ENCODE measurements at places on chromosomes 12 and 14.

- ATAC-seq = no peak
These were observed 80.2 kb downstream of the ELK3 start for GRCh38 chr12:96274331-96274730.

- ATAC-seq = no peak
These were observed 17.9 kb downstream of the SIVA1 start for GRCh38 chr14:104770851-104771272.

DNA sequence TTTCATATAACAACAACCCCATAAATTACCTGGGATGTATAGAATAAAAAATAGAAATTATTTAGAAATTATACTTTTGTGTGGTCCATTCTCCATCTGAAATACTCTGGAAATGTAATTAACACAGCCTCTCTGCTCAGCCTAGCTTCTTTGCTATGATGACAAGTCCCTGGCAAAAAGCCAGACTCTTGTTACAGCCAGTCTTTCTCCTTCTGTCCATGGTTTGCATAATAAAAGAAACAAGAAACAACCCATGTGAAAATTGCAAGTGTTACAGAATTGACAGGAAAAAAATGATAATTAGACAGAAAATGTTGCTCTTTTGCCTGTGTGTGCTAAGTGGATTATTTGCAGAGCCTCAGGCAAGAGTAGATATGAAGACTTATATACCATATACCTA lies 61.3 kb downstream of the C12orf50 start:
- no peak for ATAC-seq

- peak; percentile 41 for ATAC-seq
These were observed 44.4 kb downstream of the ANO6 start for GRCh38 chr12:45260104-45260815.

DNA sequence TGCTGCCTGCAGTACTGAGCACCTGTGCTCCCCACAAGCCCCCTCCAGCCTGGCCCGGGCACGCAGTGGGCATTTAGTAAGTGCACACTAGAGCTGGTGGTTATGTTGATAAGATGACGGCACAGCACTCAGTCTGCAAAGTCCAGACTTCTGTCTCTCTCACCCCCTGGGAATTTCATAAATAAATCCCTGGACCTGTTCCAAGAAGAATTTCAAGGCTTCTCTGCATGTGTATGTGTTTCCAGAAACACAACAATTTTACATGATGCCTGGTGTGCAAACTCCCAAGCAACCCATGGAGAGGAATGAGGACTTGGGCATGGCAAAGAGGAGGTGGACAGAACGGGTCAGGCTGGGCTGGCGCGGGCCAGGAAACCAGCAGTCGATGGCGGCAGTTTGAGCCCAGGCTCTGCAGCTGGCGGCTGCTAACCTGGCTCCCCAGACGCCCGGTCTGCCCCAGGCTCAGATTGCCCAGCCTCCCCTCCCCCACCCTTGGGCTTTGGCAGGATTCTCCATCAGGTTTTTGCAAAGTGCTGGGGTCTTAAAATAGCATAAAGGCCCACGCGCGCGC lies 10.4 kb upstream of the ACVR1B start:
- peak; percentile 5 for ATAC-seq

DNA sequence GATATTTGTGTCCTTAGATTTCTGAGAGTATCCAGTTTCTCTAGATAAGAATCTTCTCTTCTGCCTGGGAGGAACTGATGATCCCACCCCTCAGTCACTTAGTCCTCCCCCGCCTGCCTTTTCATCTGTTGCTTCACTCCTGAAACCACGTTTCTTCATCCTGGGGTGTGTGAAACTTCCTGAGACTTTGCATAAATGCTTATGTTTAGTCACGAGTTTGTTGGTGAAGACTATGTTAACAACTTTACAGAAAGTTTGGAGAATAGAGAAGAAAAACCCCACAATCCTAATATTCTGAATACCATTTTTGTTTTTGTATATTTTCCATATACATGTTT lies 33.2 kb downstream of the MARK3 start:
- no peak for ATAC-seq

DNA sequence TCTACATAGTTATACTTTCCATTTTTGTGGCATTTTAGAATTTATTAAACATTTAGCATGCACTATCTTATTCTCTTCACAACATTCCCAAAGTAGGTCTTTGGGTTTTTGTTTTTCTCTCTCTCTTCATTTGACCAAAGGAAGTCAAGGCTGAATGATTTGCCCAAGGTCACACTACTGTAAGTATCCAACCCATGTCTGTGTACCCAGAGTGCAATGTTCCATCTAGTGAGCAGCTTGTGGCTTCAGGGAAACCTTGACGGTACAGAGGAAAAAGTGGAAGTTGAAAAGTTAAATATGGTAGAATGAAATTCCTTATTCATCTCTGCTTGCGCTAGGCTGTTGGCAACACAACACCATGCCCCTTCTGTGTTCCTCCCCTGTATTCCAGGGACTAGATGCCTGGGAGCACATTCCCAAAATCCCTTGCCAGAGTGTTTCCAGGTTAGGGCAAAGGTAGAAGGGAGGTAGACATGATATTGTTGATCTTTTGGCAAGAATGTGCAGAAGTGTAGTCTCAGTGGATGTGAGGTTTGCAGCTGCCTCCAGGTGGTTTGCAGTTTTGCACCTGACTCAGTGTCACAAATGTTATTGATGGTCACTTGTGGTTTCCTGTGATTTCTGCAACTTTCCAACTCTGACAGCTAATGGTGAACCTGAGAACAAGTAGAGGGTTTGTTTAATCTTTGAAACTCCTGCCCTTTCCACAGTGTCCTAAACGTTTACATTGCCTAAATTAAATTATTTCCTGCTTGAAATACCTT lies 196.7 kb downstream of the RMST start:
- ATAC-seq = no peak

GRCh38 chr14:66485029-66485428 lies 1.1 kb upstream of the CCDC196 start:
- ATAC-seq = no peak

DNA sequence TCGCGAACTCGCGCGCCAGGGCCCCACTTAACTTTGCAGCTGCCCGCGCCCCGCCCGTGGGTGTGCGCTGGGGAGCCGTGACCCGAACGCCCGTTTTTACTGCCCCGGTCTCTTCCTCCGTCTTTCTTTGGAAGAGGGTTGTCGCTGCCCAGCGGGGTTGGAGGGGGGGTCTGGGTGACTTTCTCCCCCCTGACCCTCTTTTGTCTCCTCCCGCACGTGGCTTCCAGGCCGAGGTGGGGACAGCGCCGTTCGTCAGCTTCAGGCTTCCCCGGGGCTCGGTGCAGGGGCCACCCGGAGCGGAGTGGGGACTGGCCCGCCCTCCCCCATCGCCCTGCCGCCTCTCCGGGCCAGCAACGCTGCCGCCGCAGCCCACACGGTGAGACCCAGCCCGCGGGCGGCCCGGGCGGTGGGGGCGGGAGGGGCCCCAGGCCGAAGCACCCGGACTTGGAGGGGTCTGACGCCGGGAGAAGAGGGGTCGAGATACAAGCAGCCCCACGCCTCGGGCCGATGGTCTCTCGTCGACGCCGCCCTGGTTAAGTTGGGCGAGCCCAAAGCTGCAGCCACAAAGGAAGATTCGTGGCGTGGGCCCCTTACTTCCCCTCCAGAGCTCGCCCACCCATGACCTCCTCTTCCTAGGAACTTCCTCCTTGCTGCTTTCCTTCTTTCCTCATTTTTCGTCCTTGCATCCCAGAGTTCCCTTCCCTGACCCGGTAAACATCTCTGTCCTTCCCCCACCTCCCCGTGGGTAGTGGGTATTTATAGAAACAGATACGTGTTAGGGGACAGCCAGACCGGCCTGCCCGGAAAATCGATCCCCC lies 1.2 kb downstream of the DYRK2 start:
- peak; percentile 12 for ATAC-seq

DNA sequence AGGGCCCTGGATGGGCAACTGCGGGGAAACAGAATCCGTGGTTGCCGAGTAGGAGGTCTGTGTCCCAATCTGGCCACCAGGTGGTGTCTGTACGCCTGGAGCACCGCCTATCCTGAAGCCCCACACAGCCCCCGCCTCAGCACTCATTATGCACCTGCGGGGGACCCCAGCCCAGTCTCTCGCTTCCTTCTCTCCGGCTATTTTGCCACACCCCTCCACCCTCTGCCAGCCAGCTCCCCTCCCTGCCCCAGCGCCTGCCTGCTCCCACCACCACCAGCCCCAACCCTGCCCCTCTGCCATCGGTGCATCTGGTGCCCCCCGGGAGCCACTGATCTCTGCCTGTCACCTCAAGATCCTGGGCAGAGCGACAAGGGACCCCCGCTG lies 2.2 kb upstream of the NXPH4 start:
- ATAC-seq = peak; percentile 25

DNA sequence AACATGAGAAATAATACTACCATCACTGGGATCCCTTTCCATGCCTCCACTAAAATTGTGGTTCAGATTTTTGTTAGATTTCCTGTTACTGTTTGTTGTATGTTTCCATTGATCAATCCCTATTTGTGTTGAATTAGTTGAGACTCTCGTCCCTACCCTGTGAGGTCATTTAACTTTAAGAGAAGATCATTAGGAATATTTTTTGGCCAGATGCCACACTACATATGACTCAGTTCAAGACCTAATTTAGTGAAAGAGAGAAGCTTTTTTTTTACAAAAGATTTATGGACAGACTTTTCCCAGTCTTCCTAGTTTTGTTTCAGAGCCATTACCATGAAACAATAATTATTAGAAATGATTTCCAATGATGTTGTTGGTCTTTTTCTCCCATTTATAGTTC lies 35.5 kb downstream of the CPSF6 start:
- ATAC-seq = no peak

DNA sequence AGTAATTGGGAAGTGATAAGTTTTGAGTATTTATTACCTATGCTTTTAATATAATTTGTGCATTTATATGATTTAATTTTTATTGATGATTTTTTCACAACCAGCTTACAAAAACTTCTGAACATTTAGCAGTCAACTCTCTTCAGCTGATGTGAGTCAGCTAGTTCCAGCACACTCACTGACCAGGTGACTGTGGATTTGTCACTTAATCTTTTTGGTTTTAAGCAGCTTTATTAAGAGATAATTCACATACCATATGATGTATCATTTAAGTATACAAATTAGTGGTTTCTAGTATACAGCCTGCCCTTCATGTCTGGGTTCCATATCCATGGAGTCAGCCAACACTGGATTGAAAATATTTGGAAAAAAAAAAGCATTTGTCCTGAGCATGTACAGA lies 103.5 kb downstream of the SYNE2 start:
- peak; percentile 75 for ATAC-seq

DNA sequence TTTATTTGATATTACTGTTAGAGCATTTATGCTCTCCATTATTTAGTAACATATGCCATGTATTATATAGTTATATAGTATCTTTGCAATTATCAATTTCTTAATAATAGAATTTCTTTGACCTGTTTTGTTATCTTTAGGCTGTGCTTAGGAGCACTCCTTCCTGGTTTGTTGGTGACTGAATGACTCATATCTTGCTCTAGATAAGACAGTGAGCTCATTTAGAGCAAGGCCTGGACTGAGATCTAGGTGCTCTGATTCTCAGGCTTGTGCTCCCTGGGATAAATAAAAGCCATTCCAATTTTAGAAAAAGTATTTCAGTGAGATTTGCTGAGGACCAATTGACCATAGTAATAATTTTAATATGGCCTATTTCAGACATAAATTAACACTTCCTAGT lies 951.2 kb downstream of the FLRT2 start:
- ATAC-seq = no peak

- ATAC-seq = no peak
These were observed 1170.7 kb downstream of the BCL11B start for GRCh38 chr14:98101323-98101722.

DNA sequence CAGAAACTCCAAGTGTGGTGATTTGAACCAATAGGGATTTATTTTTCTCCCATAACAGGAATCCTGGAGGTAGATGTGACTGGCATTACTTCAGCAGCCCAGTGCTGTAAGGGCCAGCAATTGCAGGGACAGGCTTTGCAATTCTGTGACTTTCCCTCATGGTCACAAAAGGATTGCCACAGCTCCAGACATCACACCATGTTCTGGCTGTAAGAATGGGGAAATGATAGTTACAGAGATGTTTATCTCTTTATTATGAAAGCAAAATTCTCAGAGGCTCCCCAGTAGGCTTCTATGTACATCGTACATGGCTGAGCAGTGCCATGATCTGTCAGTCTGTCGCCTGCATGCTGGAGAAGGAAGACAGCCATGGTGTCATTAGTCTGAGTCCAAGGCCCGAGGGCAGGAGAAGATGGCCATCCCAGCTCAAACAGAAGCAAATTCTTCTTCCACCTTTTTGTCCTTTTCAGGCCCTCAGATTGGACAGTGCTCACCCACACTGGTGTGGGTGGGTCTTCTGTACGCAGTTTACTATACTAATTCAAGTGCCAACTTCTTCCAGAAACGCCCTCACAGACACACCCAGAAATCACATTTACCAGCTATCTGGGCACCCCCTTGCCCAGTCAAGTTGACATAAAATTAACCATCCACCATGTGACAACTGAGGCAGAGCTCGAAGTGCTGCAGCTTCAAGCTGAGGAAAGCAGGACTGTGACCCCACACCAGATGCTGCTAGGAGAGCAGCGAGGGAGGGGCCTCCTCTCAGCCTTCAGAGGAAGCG lies 17.2 kb downstream of the ZBTB42 start:
- ATAC-seq = no peak
